ENCODE measurements at places on chromosomes 11 and 22. TPM values are rescaled to one million over a fixed set of nuclear protein-coding genes. Genes with fewer than 3 reads are reported as not detected.

- DNase-seq = no peak
Measured at GRCh38 chr22:16651217-16651616, 58.6 kb upstream of the CCT8L2 start.

DNA sequence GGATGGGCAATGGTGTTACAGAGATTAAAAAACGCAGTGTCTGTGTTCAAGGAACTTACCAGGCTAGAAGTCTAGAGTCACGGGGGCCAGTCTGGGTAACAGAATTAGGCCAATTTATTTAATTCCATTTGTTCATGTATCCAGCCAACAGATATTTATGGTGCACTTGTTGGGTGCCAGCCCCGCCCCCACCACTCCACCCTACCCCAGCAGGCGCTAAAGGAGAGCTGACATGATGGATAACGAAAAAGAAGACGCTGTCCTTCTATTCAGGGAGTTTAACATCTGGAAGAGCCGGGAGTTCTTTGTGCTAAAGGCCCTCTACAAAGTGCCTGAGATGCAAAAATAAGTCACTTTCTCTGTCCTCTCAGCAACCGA is 1.1 kb upstream of the BMAL1 start:
- no peak for DNase-seq

DNA sequence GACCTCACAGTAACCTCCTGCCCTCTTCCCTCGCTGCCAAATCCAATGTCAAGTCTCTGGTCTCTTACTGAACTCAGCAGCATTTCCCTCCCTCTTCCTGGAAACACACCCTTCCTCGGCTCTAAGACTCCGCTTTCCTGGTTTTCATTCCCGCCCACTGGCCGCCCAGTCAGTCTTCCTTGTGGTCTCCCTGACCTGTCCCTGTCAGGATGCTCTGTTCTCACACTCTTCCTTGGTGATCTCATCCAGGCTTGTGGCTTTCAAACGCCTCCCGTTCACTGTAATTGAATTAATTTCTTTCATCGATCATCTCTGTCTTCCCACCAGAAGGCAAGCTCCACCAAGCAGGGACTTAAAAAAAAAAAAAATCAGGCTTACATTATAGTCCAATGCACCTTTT is 33.5 kb downstream of the MYO18B start:
- DNase-seq = no peak

The GUCY1A2 gene
- polyA plus RNA-seq = not detected

DNA sequence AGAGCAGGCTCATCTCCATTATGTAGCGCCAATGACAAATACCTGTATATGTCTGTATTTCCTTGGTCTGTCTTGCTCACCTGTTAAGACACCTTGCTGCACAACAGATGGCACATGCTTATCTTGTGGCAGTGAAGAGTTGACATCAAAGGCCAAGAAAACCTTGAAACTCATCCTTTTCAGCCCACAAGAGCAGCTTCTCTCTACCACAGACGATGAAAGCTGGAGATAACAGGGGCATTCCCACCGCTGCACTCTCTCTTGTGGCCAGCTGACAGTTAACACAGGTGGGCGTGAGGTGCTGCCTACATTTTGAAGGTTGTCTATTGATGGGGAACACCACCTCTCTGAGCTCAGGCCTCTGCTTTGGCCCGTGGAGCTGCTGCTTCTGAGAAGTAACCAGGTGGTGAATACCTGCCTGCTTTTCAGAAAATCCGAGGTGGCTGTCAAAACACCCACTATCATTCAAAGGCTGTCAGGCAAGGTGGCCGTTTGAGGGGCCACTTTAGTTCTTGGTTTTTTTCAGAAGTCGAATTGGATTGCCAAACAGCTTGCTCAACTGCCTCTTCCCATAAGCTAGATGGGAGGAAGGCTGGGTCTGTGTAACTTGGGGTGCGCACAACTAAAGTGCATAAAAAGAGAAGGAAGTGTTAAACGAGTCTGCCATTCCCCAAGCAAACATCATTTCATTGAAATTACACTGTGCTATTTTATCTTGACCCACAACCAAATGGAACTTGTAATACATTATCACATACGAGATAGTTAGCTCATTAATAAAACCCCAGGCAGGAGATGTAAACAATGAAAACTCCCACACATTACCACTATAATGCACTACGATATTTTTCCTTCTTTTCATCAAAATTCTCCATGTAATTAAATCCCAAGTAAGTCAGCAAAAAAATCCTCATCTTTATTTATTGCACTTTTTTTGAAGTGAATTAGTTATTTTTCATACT is 87.1 kb upstream of the RAG2 start:
- no peak for DNase-seq

- DNase-seq = peak; percentile 9
Measured at GRCh38 chr11:70397336-70397982, 870 bp upstream of the CTTN start.

- peak; percentile 29 for DNase-seq
Measured at GRCh38 chr22:37618072-37618656, 9.5 kb downstream of the GGA1 start.

GRCh38 chr11:313787-314553 is at the start of gene IFITM1:
TSS of gene IFITM1 (plus strand) at chr11:314040. CDS start at chr11:314171, 131 bp downstream.
- peak; percentile 67 for DNase-seq

The NXPE1 gene
- not detected for polyA plus RNA-seq

The FLRT1 gene
- polyA plus RNA-seq = not detected

The SCGB1A1 gene
- not detected for polyA plus RNA-seq

DNA sequence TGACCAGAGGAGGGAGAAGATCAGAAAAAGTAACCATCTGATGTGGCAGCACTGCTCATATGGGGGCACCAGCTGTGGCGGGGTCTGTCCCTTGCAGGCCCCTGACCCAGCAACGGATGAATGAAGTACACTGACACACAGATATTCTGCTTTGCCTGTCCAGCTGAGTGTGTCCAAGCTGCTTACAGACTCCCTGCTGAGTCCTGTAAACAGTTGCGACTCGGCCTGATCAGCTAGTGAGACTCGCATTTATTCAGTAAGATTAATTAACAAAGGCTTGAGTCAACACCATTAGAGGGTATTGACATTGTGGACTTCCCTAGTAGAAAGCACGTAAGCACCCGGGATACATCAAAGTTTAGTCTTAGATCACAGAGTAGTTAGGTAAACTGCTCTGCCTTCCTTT is 15.3 kb upstream of the OR10D3 start:
- no peak for DNase-seq

- no peak for DNase-seq
Measured at GRCh38 chr11:114040706-114041211, 18.8 kb upstream of the ZBTB16 start.

DNA sequence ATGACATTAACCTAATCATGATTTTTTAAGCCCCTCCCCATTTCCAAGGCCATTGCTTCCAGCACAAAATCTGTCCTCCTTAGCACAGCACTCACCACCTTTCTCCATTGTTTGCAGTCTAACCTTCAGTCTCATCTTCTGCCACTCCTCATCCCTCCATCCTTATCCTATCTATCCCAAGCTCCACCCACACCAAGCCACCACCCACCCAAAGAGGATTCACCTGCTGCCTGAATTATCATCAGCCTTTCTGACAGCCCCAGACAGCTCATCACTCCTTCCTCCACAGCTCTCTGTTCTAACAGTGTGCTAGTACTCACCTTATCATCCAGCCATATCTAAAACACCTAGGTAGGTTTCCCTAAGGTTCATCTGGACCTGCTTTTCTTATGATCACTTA is 20.7 kb upstream of the SMCO4 start:
- no peak for DNase-seq

GRCh38 chr11:110123003-110123402 is 29.8 kb downstream of the ZC3H12C start:
- DNase-seq = no peak

GRCh38 chr22:41078931-41079330 is 13.5 kb upstream of the EP300 start:
- DNase-seq = peak; percentile 59

- no peak for DNase-seq
Measured at GRCh38 chr11:68480852-68481510, 20.4 kb downstream of the PPP6R3 start.

GRCh38 chr22:25569983-25570382 is 5.5 kb downstream of the GRK3 start:
- DNase-seq = no peak

The MAP6 gene
- polyA plus RNA-seq = 0.23 TPM
